ENCODE measurements at places on chromosomes 4 and X.

DNA sequence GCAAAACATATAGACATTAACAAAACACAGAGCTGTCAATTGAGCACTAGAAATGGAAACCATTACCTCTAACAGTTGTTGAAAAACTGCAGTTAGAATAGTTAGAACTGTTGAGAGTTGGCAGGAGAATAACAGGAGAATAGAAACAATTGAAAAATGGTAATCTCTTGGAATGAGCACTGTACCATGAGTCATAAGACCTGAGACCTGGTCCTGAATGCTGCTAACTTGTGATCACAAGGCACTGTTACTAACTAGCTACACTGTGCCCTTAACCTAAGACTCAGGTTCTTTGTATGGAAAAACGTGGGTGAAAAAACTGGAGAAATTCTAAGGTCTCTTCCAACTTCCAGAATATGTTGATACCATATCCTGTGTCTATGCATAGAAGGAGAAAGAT is 29.3 kb downstream of the FAM114A1 start:
- DNase-seq, result no peak

GRCh38 chrX:152958047-152958446 is 35.9 kb downstream of the PNMA5 start:
- no peak for DNase-seq

DNA sequence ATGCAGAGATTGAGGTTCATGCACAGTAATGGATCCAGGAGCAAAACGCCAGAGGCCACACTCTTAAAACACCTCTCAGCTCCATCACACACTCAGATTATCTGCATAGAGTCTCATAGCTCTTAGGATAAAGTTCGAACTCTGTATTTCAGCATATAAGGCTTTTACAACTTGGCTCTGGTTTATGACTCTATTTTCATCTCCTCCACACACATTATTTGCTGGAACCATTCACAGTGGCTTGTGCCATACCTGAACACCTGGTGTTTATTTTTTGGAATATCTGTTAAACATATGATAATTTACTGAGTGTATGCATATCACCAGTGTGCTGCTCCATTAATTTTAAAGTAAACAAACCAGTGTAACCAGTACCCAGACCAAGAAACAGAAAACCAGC is 27.2 kb downstream of the RASL11B start:
- DNase-seq, result no peak

GRCh38 chrX:16067886-16068515 is 55.4 kb upstream of the GRPR start:
- no peak for DNase-seq

GRCh38 chr4:1012034-1012739 is 761 bp downstream of the FGFRL1 start:
- peak; percentile 52 for DNase-seq

- DNase-seq, result peak; percentile 2
Measured at GRCh38 chr4:175703956-175704600, 108.0 kb downstream of the GPM6A start.

DNA sequence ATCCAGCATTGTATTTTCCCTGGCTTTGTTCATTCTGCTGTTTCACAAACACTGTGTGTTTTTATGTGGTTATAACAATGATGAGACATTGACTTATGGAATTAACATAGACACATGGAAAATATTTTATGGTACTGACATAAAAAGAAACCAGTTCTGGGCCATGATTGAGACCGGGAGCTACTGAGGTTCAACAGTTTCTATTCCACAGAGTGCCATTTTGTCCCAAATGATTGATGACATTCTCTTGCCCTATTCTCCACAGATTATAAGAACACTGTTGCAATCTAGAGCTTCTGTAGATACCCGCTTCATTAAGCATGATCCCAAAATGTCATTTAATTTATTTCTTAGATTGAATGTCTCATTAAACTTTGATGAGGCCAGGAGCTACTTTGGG is 326.8 kb downstream of the RPA4 start:
- DNase-seq, result no peak

GRCh38 chr4:159013692-159014091 is 89.2 kb upstream of the RAPGEF2 start:
- DNase-seq, result no peak

Measured in NCI-H524 (cell line).